Activated CD4-positive, alpha-beta T cell treated with anti-CD3 and anti-CD28 coated beads, Interleukin-2, amount 10 ng/mL, durations not matched to agents 7 days and 5 days (primary cell): ENCODE measurements at places on chromosomes 2 and 18. TPM values are rescaled to one million over a fixed set of nuclear protein-coding genes. Genes with fewer than 3 reads are reported as not detected.

GRCh38 chr2:183248866-183249567 lies 124.8 kb downstream of the NUP35 start:
- H3K36me3 ChIP-seq, result no peaks in the 10 kb centered on the region
- H3K4me1 ChIP-seq, result no peaks in the 10 kb centered on the region
- no peak overlapping the region for H3K4me3 ChIP-seq
- no peak for DNase-seq
- H3K27me3 ChIP-seq, result no peaks in the 10 kb centered on the region

- peaks cover 15% of the 10 kb centered on the region for H3K27me3 ChIP-seq
- peaks cover 2% of the 10 kb centered on the region for H3K4me1 ChIP-seq
- no peak overlapping the region for H3K27ac ChIP-seq
- no peak for DNase-seq
These were observed 242.7 kb downstream of the TGIF1 start for GRCh38 chr18:3692691-3693090.

PMAIP1 gene
- total RNA-seq, result 14.8 TPM

DNA sequence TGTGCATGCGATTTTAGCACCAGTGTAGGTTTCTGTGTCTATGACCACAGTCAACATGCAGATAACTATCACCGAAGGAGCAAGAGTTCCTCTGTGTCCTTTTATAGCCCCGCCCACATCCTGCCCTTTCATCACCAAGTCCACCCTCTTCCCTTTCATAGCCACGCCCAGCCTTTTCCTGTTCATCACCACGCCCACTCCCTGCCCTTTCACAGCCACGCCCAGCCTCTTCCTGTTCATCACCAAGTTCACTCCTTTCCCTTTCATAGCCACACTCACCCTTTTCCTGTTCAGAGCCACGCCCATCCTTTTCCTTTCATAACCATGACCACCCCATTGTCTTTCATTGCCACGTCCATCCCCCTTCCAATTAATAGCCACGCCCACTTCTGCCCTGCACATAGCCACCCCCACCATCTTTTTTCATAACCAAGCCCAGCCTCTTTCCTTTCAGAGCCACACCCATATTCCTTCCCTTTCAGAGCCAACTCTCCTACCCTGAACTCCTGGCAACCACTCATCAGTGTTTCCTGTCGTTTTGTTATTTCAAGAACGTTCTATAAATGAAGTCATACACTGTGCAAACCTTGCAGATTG lies 273.9 kb downstream of the MYT1L start:
- H3K4me3 ChIP-seq, result no peak overlapping the region
- peaks cover 27% of the 10 kb centered on the region for H3K4me1 ChIP-seq
- peaks cover 9% of the 10 kb centered on the region for H3K36me3 ChIP-seq
- no peaks in the 10 kb centered on the region for H3K27me3 ChIP-seq

GRCh38 chr2:38122344-38122743 lies 46.4 kb upstream of the CYP1B1 start:
- no peaks in the 10 kb centered on the region for H3K4me1 ChIP-seq
- H3K27me3 ChIP-seq, result peaks cover 6% of the 10 kb centered on the region
- DNase-seq, result no peak

- no peak overlapping the region for H3K27ac ChIP-seq
- no peak overlapping the region for H3K4me3 ChIP-seq
- peaks cover 4% of the 10 kb centered on the region for H3K27me3 ChIP-seq
- no peaks in the 10 kb centered on the region for H3K4me1 ChIP-seq
These were observed 25.0 kb downstream of the DCDC2C start for GRCh38 chr2:3728104-3729054.

DAPL1 gene
- total RNA-seq, result not detected

CABLES1 gene
- 2.1 TPM for total RNA-seq

GRCh38 chr2:29110916-29111535 lies 4.2 kb upstream of the CLIP4 start:
- H3K4me1 ChIP-seq, result peaks cover 23% of the 10 kb centered on the region
- H3K4me3 ChIP-seq, result no peak overlapping the region
- no peak for DNase-seq
- H3K36me3 ChIP-seq, result peaks cover 2% of the 10 kb centered on the region

- H3K27ac ChIP-seq, result peak overlapping the region; percentile 89
- DNase-seq, result peak; percentile 58
- H3K4me3 ChIP-seq, result peak overlapping the region; percentile 77
- peaks cover 3% of the 10 kb centered on the region for H3K36me3 ChIP-seq
These were observed 1.0 kb downstream of the ZDBF2 start for GRCh38 chr2:206275312-206276055.

CCDC138 gene
- total RNA-seq, result 12.8 TPM

DNA sequence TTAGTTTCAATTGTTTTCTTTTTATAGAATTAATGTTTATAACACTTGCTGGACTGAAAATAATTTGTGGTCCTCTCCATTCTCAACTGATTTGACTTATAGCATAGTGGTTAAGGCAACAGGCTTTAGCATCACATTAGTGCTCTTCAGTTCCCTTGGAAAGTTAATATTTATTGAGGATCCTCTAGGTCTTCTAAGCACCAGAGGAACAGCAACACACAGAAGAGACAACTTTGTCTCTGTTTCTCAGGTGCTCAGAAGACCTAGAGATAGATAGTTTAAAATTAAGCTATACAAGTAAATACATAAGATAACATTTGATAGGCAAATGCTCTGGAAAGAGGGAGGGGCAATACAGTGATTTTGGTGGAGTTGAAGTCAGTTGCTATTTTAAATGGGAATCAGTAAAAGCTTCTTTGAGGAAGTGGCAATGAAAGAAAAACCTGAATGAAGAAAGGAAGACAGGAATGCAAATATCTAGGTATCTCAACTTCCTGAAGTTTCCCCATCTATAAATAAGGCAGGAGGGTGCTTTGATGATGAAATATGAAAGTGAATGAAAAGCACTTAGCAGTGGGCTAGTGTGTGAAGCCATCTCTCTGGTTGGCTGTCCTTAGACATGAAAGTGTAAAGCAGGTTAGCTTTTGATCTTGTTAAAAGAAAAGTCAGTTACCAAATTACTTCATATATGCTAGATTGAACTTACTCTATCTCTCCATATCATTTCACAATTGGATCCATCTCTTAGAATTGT lies 7.9 kb downstream of the NEUROD1 start:
- no peak overlapping the region for H3K27ac ChIP-seq
- H3K4me3 ChIP-seq, result no peak overlapping the region
- H3K27me3 ChIP-seq, result peaks cover 56% of the 10 kb centered on the region

ZC3H6 gene
- 14.0 TPM for total RNA-seq

CCL20 gene
- not detected for total RNA-seq

GRCh38 chr18:13562494-13563029 lies 163.8 kb downstream of the FAM210A start:
- DNase-seq, result no peak
- H3K27me3 ChIP-seq, result no peaks in the 10 kb centered on the region
- H3K4me1 ChIP-seq, result peaks cover 57% of the 10 kb centered on the region
- H3K27ac ChIP-seq, result peak overlapping the region; percentile 63
- no peak overlapping the region for H3K4me3 ChIP-seq

DNA sequence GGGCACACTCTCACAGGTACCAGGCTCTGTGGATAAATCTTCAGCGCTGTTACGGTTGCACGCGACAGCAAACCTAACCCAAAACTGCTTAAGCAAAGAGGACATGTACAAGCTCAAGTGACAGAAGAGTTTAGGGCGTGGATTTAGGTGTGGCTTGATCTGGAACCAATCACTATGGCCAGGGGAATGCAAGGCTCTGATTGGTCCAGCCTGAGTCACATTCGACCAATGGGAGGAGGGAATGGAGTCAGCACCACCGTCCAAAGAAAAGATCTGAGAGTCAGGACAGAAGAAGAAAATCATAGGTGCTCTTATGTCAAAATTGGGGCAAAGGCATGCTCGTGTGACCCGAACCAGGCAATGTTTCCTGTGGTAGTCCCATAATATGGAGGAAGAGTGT lies 139.0 kb downstream of the TRIM43 start:
- no peaks in the 10 kb centered on the region for H3K4me1 ChIP-seq
- H3K36me3 ChIP-seq, result no peaks in the 10 kb centered on the region
- no peak overlapping the region for H3K4me3 ChIP-seq

DNA sequence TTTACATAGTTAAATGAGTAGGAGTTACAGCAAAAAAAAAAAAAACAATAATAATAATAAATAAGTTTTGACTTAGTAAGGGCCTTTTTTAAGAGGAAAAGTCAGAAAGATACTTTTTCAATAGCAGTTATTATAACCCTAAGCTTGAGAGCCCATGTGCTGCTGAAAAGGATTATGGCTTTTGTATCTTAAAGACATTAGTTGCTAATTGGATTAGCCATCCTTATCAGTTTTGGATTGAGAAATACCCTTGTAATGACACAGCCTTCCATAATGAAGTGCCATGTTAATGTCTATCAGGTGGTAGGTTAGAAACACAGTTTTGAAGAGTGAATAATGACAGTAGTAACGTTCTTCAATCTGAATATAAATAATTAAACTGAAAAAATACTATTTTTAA lies 554.0 kb downstream of the RIT2 start:
- H3K27ac ChIP-seq, result no peak overlapping the region
- no peak for DNase-seq
- no peak overlapping the region for H3K4me3 ChIP-seq
- no peaks in the 10 kb centered on the region for H3K27me3 ChIP-seq
- H3K4me1 ChIP-seq, result no peaks in the 10 kb centered on the region

- DNase-seq, result no peak
- H3K4me1 ChIP-seq, result peaks cover 20% of the 10 kb centered on the region
- peaks cover 17% of the 10 kb centered on the region for H3K27me3 ChIP-seq
- H3K4me3 ChIP-seq, result no peak within 1 kb of the TSS
- H3K36me3 ChIP-seq, result no peaks in the 10 kb centered on the region
- peak within 1 kb of the TSS; percentile 19 for H3K27ac ChIP-seq
These were observed at the start of gene CHRND for GRCh38 chr2:232525791-232526371. TSS of gene CHRND (plus strand) at chr2:232526160. CDS start at chr2:232526216, 56 bp downstream.

- H3K27ac ChIP-seq, result no peak overlapping the region
- H3K27me3 ChIP-seq, result peaks cover 9% of the 10 kb centered on the region
- no peak overlapping the region for H3K4me3 ChIP-seq
- H3K4me1 ChIP-seq, result no peaks in the 10 kb centered on the region
- H3K36me3 ChIP-seq, result no peaks in the 10 kb centered on the region
These were observed 74.8 kb upstream of the GLI2 start for GRCh38 chr2:120660771-120661459.

GPAT2 gene
- 3.3 TPM for total RNA-seq

GRCh38 chr2:143078104-143078503 lies 51.1 kb upstream of the ARHGAP15 start:
- peaks cover 1% of the 10 kb centered on the region for H3K36me3 ChIP-seq
- H3K27me3 ChIP-seq, result no peaks in the 10 kb centered on the region
- no peak overlapping the region for H3K4me3 ChIP-seq
- no peaks in the 10 kb centered on the region for H3K4me1 ChIP-seq
- DNase-seq, result no peak

DNA sequence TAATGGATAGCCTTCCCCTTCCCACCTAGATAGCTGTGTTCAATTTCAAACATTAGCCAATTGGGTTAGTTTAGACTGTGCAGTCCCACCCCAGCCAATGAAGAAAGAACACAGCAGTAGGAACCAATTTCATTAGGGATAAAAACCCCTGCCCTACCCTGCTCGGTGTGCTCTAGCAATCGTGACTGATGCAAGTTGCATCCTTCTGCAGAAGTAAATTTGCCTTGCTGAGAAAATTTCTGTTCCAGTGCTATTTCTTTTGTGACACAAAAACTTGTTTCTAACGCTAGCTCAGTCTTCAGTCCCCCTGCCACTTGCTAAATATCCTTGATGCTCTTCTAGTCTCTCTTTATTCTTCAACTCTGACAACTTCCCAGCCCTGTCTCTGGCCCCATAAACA lies 15.2 kb upstream of the SAP130 start:
- H3K27me3 ChIP-seq, result peaks cover 14% of the 10 kb centered on the region
- no peak for DNase-seq
- no peaks in the 10 kb centered on the region for H3K4me1 ChIP-seq

GRCh38 chr18:59926131-59926530 lies 26.3 kb downstream of the PMAIP1 start:
- H3K27ac ChIP-seq, result no peak overlapping the region
- no peaks in the 10 kb centered on the region for H3K36me3 ChIP-seq
- H3K4me3 ChIP-seq, result no peak overlapping the region
- H3K4me1 ChIP-seq, result peaks cover 38% of the 10 kb centered on the region
- no peak for DNase-seq

MC5R gene
- not detected for total RNA-seq

SKOR2 gene
- not detected for total RNA-seq

DNA sequence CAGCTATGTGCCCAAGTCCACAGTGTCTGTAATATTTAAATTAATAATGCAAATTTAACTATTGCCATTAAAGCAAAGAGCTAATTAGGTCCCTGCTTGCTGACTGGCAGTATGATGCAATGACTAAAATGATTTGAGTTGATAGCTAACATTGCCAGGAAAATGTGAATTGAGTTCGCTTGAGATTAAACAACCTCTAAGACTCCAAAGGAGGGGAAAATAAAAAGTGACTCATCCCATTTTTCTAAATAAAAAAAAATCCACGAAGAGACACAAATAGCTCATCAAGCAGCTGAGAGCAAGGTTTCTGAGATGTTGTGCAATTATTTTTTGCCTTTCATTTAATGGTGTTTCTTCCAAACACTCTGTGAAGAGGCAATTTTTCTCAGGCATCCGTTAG lies 413.0 kb downstream of the MTX2 start:
- H3K27ac ChIP-seq, result no peak overlapping the region
- peaks cover 50% of the 10 kb centered on the region for H3K27me3 ChIP-seq
- no peaks in the 10 kb centered on the region for H3K36me3 ChIP-seq
- DNase-seq, result no peak

DNA sequence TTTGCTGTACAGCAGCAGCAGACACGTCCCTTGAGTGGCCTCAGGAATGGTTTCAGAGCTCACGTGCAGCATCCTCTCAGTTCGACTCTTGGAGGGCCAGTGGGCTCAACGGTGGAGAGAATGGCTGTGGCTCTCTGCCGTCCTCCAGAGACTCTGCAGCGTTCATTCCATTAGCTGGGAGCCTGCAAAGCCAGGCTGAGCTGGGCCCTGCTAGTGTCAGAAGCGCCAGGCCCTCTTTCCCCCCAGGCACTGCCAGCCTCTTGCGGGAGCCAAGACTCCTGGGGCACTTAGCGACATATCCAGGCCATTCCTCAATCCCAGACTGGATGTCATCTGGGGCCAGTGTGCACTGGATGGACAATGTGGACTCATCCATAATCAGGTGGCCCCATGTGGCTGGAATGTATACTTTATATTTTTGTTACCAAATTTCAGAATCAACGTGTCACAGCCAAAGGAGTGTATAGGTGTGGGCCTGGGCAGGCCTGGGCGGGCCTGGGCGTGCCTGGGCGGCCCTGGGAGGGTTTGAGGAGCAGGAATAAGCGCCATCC lies 125.1 kb upstream of the EPAS1 start:
- peaks cover 4% of the 10 kb centered on the region for H3K4me1 ChIP-seq
- no peak for DNase-seq
- H3K27me3 ChIP-seq, result no peaks in the 10 kb centered on the region
- no peak overlapping the region for H3K4me3 ChIP-seq
- no peaks in the 10 kb centered on the region for H3K36me3 ChIP-seq
- H3K27ac ChIP-seq, result no peak overlapping the region

OXER1 gene
- total RNA-seq, result not detected

LRATD1 gene
- not detected for total RNA-seq

CDK5R2 gene
- not detected for total RNA-seq

- no peak for DNase-seq
- H3K4me3 ChIP-seq, result no peak overlapping the region
- no peak overlapping the region for H3K27ac ChIP-seq
- H3K27me3 ChIP-seq, result peaks cover 5% of the 10 kb centered on the region
- H3K4me1 ChIP-seq, result no peaks in the 10 kb centered on the region
These were observed 140.6 kb upstream of the LYPD6 start for GRCh38 chr2:149189769-149190168.

GRCh38 chr2:86176597-86176996 lies 18.7 kb downstream of the IMMT start:
- peaks cover 24% of the 10 kb centered on the region for H3K4me1 ChIP-seq
- no peak for DNase-seq
- peaks cover 61% of the 10 kb centered on the region for H3K36me3 ChIP-seq
- H3K27ac ChIP-seq, result no peak overlapping the region
